ENCODE measurements at places on chromosomes 7 and 10. TPM values are rescaled to one million over a fixed set of nuclear protein-coding genes. Genes with fewer than 3 reads are reported as not detected.

Gene ZNF277
- polyA plus RNA-seq: 18.2 TPM

Gene RPEL1
- polyA plus RNA-seq: 0.32 TPM

Gene TET1
- polyA plus RNA-seq: 4.9 TPM

Gene CPA1
- polyA plus RNA-seq: 0.49 TPM

Gene RP9
- 27.7 TPM for polyA plus RNA-seq

Gene LAMB1
- polyA plus RNA-seq: 84.4 TPM

Gene CALHM1
- 0.22 TPM for polyA plus RNA-seq

Gene ACTL6B
- polyA plus RNA-seq: 83.1 TPM

Gene STEAP1B
- polyA plus RNA-seq: 2.4 TPM

Gene HBP1
- polyA plus RNA-seq: 52.9 TPM

Gene SLC26A5
- 0.77 TPM for polyA plus RNA-seq

Gene ZNF746
- polyA plus RNA-seq: 19.9 TPM

Gene SPAG6
- 15.3 TPM for polyA plus RNA-seq

Gene HOXA4
- 56.1 TPM for polyA plus RNA-seq

Gene ZEB1
- polyA plus RNA-seq: 61.7 TPM

Gene LRRC18
- polyA plus RNA-seq: 1.0 TPM

Gene RNF32
- 3.8 TPM for polyA plus RNA-seq

Gene GJC3
- 1.7 TPM for polyA plus RNA-seq

Gene CISD1
- polyA plus RNA-seq: 98.8 TPM

Gene TMEM130
- polyA plus RNA-seq: 144 TPM

Gene OR2A42
- 0.45 TPM for polyA plus RNA-seq

Gene PTER
- 9.9 TPM for polyA plus RNA-seq

Gene PNLIPRP1
- polyA plus RNA-seq: not detected

Gene CTNNA3
- 24.8 TPM for polyA plus RNA-seq

Gene CDC14C
- polyA plus RNA-seq: 0.86 TPM

Gene CASD1
- polyA plus RNA-seq: 83.5 TPM

Gene OR9A2
- polyA plus RNA-seq: not detected

Gene EEPD1
- 49.5 TPM for polyA plus RNA-seq

Gene TMEM139
- 1.3 TPM for polyA plus RNA-seq

Gene INHBA
- polyA plus RNA-seq: 2.6 TPM

Gene CPA2
- polyA plus RNA-seq: 0.21 TPM

Gene PRKG1
- 11.9 TPM for polyA plus RNA-seq

Gene GHRHR
- polyA plus RNA-seq: 4.3 TPM

Measured in spinal cord (tissue), 10 donors.